ENCODE measurements at places on chromosomes 7 and 10.

- DNase-seq = no peak
Observed at GRCh38 chr7:229184-229964, 37.0 kb downstream of the FAM20C start.

GRCh38 chr10:99983280-99983988 is 26.3 kb downstream of the DNMBP start:
- no peak for DNase-seq

GRCh38 chr10:71804077-71804476 is 30.8 kb upstream of the VSIR start:
- DNase-seq = no peak

DNA sequence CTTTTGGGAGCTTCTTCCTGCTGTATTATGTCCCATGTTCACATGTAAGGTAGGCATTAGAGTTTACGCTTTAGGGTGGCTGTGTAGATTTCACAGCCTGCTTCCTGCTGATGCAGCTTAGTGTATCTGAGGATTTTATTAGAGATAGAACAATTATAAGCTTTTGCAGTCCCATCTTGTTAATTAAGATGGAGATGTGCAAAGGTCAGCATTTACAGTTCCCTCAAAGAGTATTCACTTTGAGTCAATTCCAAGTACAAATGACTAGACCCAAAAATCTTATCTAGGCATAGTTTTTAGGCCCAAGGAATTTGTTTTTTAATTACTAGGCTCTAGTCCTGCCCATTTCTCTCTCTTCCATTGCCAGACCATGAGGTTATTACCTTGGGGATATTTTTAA is 239.9 kb upstream of the PHF14 start:
- DNase-seq = no peak

DNA sequence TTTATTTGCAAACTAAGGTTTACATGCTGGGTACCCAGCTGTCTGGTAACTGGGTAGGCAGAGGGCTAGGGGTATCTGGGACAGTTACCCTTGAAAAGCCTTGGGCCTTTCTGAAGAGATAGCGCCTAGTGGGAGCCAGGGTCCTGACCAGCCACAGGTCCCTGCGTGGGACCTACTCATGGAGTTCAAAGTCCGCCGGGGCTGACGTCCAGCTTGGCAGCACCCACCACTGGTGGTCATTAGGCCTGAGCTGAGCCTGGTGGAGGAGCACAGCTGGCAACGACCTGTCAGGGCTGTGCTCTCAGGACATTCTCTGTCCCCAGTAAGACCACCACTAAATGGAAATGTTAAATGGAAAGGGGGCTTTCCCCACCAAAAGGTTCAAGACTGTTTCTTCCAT is 20.0 kb downstream of the GUSB start:
- no peak for DNase-seq

GRCh38 chr7:55061726-55062499 is 43.1 kb downstream of the EGFR start:
- no peak for DNase-seq

DNA sequence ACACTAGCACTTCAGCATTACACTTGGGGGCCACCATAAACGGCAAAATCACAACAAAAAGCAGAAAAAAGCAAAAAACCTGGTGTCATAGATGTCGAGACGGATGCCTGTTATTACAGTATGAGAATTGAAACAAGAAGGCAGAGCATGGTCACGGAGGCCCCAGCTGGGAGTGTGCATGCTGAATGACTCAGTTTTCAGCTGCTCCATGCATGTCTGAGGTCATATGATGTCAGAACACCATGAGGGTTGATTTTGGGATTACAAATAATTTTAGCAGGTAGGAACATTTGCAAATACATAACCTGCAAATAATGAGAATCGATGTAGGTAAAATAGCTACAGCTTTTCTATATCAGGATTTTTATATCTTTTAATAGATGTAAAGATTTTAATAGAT is 19.1 kb downstream of the ZMYND11 start:
- DNase-seq = no peak

DNA sequence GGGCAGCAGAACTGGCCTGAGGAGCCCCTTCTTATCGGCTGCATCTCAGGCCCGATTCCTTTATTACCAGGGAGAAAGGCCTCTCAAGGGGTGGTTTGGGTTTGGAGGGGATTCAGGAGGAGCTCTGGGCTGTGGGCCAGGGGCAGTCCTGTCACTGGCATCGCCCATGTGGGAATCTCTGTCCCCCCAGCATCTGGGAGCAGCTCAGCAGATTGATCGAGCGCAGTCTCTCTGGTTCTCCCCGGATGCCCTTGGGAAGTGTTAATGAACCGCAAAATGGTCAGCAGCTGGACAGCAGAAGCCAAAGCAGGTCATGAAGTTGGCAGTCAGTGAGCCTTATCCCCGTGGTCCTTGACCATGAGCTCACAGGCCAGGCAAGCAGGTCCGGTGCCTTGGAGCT is 104.4 kb upstream of the ANLN start:
- DNase-seq = no peak

- peak; percentile 9 for DNase-seq
Observed at GRCh38 chr10:5888843-5889623, 660 bp downstream of the ANKRD16 start.

DNA sequence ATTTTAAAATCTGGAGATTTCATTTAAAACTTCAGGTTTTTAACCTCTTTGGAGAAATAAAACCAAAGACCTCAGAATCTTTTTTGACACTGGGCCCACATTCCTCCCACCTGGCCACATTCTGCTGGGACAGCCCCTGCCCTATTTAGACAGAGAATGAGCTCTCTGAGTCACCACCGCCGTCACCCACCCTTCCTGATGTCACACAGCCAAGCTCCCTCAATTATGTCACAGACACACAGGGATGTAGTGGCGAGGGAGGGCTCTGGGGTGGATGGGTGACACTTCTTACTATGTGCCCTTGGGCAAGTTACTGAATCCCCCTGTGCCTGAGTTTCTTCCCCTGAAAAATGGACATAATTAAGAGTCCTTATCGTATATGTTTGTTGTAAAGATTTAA is 162.6 kb downstream of the RAB11FIP2 start:
- DNase-seq = no peak

DNA sequence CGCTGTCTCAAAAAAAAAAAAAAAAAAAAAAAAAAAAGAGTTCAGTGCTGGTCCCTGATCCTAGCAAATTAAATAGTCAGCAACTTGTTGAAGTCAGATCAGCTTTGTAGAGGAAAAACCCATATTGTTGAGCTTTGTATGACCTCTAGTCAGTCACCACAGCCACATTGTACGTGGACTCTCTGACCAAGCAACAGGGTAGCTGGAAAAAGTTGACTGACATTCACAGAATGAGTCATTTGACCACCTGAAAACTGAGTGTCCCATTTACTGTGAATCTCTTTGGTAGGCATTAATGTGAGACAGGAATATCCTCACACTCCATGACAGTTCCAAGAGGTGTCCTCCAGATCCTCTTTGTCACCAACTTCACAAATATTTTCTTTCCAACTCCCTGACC is 371.1 kb downstream of the LRRTM3 start:
- no peak for DNase-seq

DNA sequence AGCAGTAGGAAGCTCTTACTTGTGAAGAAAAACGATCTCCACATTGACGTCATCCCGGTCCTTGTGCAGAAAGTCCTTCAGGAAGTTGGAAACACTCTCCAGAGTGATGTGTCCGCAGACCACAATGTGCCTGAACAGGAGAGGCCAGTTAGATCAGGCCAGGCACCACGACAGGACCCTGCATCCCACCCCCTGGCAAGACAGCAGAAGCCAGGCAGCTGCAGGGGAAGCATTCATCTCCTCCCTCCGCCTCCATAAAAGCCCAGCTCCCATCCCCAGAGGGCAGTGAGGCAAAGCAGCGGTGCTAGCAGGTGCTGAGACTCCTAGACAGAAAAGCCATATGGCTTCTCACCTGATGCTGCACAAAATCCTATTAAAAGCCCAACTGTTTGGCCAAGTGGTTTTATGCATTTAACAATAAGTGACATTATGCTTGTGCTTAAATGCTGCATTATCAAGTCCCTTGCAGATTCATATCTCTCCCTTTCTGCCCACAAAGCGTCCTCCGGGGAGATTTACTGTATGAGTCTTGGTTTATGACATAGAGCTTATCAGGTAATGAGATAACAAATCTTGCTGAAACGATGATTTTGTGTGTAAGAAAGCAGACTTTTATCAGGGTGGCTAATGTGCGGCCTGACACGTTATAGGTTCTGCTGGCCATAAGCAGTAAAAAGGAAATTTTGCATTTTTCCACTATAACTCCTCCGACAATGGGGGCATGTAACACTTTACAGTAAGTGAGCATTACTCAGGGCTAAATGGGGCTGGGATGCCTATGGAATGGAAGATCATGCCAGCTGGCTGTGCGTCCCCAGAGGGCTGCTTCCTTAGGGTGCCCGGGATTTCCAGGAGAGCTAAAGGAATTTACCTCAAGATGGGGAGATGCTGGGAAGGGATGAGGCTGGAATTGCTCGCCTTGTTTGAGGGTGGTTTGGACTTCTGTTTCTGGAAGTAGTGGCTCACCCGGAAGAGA is 546.9 kb downstream of the KCNMA1 start:
- DNase-seq = peak; percentile 54

DNA sequence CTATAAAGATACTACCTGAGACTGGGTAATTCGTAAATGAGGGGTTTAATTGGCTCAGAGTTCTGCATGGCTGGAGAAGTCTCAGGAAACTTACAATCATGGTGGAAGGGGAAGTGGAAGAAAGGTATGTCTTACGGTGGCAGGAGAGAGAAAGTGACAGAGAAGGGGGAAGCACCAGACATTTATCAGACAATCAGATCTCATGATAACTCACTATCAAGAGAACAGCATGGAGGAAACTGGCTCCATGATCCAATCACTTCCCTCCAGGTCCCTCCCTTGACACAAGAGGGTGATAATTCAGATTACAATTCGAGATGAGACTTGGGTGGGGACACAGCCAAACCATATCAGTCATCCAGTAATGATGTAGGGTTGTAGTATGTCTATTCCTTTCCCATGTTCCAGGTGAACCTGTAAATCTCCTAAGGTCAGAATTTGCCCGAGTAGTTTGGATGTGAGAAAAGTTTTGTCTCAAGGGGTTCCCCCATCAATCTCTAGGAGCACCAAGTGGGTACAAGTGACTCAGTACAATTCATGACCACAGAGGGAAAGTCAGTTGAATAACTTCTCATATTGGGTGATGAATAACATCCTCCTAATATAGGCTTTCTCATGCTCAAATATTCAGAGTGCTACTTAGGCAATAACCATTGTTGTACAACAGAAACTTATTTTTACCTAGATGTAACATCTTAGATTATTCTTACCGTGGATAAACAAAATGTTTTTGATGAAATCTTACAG is 39.7 kb upstream of the MTPN start:
- DNase-seq = no peak

GRCh38 chr10:45001381-45002148 is 842 bp downstream of the ZNF22 start:
- DNase-seq = peak; percentile 37

- no peak for DNase-seq
Observed at GRCh38 chr7:27242555-27243339, at the start of gene EVX1. Gene EVX1, plus strand, starts transcription at chr7:27242802. Its CDS starts 229 bp downstream, at chr7:27243031.

DNA sequence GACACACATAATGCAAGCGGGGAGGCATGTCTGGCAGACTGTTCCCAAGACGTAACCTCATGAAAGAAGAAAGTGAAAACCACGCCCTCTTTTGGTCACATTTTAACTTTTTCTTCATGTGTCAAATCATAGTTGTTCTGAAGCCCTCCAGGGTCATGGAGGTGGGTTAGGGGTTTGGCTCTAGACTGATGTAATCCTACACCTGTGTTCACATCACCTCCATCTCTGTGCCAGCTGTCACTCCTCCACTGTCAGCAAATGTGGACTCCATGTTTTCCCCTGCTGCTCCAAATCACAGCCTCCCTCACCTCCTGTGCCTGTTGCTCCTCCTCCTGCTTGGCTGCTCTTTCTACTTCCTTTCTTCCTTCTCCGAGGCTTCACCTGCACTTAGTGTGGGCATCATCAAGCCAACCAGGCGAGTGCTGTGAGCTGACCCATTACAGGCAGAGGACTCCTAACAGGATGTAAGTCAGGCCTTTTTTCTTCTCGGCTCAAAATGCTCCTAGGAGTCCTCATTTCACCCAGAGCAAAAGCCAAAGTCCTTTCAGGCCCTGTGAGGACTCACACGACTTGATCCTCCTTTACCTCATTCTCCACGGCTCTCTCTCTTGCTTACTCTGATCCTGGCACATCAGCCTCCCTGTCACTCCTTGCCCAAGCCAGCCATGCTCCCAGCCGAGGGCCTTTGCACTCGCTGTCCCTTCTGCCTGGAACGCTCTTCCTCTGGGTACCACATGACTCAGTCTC is 66.4 kb upstream of the IFRD1 start:
- peak; percentile 18 for DNase-seq

DNA sequence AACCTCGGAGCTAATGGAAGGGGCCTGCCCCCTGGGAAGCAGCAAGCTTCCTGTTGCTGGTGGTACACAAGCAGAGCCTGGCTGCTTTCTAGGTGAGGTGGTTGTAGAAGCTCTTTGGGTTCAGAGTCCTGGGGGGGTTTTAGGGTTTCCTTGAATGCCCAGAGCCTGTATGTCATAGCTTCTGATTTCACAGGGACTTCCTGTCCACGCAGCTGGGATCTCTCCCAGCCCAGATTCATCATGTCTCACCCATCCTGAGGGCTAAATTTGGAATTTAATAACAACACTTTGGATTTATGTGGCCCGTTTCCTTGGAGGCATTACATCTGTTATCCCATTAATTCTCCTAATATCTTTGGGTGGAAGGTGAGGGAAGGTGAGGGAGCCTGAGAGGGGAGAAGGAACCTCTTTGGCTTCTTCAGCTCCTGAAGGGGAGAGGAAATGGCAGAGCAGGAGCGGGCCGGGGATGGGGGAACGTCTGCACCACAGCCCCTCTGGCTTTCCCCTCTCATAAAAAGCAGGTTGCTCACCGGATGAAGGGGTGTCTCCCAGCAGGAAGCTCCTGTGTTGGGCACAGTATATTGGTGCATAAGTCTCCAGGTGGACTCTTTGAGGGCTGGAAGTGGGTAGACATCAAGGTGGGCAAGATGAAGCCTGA is 19.7 kb downstream of the RPS24 start:
- no peak for DNase-seq

DNA sequence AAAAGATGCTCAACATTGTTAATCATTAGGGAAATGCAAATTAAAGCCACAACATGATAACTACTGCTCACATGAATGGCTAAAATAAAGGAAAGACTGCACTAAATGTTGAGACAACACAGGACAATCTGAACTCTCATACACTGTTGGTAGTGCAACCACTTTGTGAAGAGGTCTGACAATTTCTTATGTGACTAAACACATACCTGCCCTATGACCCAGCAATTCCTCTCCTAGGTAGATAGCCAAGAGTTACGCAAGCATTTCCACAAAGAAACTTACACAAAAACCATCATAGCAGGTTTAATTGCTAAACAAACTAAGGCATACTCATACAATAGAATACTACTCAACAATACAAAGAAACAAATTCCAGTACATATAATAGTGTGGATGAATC is 41.8 kb upstream of the HERPUD2 start:
- DNase-seq = no peak

GRCh38 chr7:14497390-14497789 is 405.2 kb downstream of the DGKB start:
- no peak for DNase-seq

DNA sequence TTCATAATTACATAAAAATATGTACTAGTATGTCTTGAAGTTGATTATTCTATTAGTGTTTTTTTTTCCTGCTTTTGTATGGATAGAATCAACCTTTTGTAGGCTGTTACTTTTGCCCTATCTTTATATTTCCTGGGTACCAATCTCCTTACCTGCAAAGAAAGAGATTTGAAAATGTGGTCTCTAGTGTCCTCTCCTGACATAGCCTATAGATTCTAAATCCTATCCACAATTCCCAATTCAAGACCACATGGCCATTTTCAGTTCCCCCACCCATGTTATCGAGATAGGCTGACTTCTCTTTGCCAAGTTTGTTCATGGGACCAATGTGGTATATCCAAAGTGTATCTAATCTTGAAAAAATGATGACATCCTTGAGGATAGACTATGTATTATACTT is 269.4 kb upstream of the SEMA3D start:
- DNase-seq = no peak
